ENCODE measurements at places on chromosomes 5 and 9. TPM values are rescaled to one million over a fixed set of nuclear protein-coding genes. Genes with fewer than 3 reads are reported as not detected.

DNA sequence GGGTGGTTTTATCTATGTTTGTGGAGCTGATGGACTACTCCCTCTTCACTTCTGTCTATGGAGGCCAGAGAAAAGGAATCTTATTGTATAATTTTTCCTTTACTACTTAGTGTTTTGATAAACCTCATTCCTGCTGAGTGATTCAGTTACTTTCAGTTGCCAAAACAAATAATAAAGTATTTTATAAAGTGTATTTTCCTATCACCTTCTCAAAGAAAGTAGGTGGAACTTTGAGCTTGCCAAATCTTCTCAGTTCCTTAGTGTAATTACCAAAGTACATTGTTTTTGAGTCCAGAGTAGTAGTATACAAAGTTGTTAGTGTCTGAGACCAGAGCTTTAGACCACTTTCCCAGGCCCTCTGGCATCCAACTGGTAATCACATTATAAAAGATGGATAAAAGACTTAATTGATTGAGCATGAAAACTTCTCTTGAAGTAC is 13.5 kb downstream of the RABGAP1 start:
- no peaks in the 10 kb centered on the region for H3K4me1 ChIP-seq
- H3K36me3 ChIP-seq: peaks cover 2% of the 10 kb centered on the region
- DNase-seq: no peak
- H3K27ac ChIP-seq: no peak overlapping the region
- H3K27me3 ChIP-seq: no peaks in the 10 kb centered on the region

GRCh38 chr5:78726571-78726970 is 78.0 kb upstream of the LHFPL2 start:
- DNase-seq: no peak
- peak overlapping the region; percentile 30 for H3K27ac ChIP-seq
- H3K36me3 ChIP-seq: no peaks in the 10 kb centered on the region
- no peak overlapping the region for H3K4me3 ChIP-seq

DNA sequence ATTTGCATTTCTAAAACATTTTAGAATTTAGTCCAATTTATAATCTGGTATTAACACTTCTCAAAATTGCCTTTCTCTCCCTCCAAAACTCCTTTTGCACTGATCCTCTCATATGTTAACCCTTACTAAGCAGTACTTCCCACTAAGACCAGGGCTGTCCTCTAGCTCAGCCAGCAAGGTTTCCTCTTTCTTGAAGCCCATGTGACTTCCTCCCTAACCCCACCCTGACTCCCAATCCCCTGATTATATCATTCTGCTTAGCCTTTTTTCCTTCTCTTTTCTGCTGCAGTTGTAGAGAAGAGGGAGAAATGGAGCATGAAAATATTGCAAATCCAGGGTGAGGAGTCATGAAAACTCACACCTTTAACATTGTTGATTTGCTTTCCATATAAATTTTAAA is 241.7 kb downstream of the MCTP1 start:
- H3K4me1 ChIP-seq: no peaks in the 10 kb centered on the region
- H3K27me3 ChIP-seq: no peaks in the 10 kb centered on the region
- no peaks in the 10 kb centered on the region for H3K36me3 ChIP-seq
- H3K4me3 ChIP-seq: no peak overlapping the region

DNA sequence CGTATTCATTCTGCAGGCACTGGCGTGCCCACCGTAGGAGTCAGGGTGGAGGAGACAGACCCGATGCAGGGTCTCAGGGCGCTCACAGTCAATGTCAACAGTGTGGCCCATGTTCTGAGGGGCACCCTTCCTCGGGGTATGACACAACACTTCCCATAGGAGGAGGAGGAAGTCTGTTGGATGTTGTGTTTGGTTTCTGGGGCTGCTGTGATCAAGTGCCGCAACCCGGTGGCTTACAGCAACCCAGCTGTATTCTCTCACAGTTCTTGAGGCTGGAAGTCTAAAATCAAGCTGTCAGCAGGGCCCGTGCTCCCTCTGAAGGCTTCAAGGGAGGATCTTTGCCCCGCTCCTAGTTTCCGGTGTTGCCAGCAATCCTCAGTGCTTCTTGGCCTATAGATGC is 5.6 kb upstream of the HNRNPAB start:
- H3K27me3 ChIP-seq: peaks cover 19% of the 10 kb centered on the region
- H3K36me3 ChIP-seq: no peaks in the 10 kb centered on the region
- H3K27ac ChIP-seq: no peak overlapping the region
- H3K4me1 ChIP-seq: no peaks in the 10 kb centered on the region
- DNase-seq: no peak
- no peak overlapping the region for H3K4me3 ChIP-seq

GRCh38 chr9:27599102-27599869 is 26.0 kb upstream of the C9orf72 start:
- DNase-seq: no peak
- H3K36me3 ChIP-seq: no peaks in the 10 kb centered on the region
- no peak overlapping the region for H3K4me3 ChIP-seq
- no peaks in the 10 kb centered on the region for H3K27me3 ChIP-seq

DNA sequence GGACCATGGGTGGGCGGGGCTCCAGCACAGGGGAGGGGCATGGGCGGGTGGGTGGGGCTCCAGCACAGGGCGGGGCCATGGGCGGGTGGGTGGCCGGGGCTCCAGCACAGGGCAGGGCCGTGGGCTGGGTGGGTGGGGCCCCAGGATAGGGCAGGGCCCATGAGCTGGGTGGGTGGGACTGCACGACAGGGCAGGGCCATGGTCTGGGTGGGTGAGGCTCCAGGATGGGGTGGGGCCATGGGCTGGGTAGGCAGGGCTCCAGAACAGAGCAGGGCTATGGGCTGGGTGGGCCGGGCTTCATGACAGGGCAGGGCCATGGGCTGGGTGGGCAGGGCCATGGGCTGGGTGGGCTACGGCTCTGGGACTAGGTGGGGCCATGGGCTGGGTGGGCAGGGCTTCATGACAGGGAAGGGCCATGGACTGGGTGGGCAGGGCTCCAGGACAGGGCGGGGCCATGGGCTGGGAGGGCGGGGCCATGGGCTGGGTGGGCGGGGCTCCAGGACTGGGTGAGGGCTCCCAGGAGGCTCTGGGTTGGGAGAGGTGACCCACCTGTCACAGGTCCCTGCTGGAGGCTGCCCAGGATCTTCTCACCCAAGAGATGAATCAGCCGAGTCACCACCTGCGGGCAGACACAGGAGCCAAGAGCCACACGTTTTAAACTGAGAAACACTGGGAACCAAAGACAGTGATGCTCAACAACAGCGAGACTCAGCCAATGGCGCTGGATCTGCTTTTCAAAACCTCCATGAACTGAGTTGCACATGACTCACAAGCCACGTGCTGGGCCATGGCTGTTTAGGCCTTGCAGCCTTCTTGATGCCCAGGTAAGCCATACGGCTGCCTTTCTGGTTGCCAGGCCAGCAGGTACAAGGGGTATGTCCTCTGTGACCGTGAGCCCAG is 33.6 kb upstream of the NSMF start:
- no peak for DNase-seq
- no peak overlapping the region for H3K4me3 ChIP-seq
- no peaks in the 10 kb centered on the region for H3K4me1 ChIP-seq
- H3K27me3 ChIP-seq: no peaks in the 10 kb centered on the region
- no peak overlapping the region for H3K27ac ChIP-seq

GRCh38 chr9:108903420-108904103 is 30.4 kb downstream of the ELP1 start:
- no peak overlapping the region for H3K4me3 ChIP-seq
- peaks cover 74% of the 10 kb centered on the region for H3K36me3 ChIP-seq
- no peak for DNase-seq
- H3K27me3 ChIP-seq: no peaks in the 10 kb centered on the region
- H3K4me1 ChIP-seq: no peaks in the 10 kb centered on the region

GRCh38 chr5:19865336-19866089 is 122.5 kb downstream of the CDH18 start:
- H3K27ac ChIP-seq: no peak overlapping the region
- no peak overlapping the region for H3K4me3 ChIP-seq
- DNase-seq: no peak
- no peaks in the 10 kb centered on the region for H3K4me1 ChIP-seq
- H3K36me3 ChIP-seq: no peaks in the 10 kb centered on the region

DNA sequence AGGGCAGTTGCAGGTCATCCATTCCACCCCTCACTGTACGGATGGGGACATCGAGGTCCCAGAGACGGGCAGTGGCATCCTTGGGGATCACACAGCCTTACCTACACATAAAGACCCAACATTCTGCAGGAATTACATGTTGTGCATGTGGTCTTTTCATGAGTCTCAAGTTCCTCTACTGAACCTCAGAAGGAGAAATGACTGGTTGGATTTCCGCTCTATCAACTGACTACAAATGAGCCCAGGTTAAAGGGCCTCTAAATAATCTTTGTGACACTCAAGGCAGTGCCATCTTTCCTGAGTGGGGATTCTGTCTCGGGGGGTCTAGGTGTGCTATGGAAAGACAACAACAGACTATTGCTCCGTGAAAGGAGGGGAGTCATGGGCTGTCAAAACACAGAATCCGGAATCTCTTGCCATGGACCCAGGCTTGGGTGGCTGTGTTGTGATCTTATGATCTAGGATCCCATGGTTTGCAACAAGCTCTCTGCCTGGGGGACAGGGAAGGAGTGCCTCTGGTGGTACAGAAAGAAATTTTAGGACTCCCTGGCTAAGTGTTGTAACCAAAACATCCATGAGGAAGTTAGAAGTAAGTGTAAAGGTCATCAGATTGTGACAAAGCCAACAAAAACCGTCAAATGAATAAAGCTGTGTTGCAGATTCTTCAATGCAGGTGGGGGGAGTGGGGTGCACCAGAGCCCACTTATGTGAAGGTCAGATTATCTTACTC is 1.9 kb upstream of the SLC31A2 start:
- no peaks in the 10 kb centered on the region for H3K36me3 ChIP-seq
- no peak overlapping the region for H3K4me3 ChIP-seq
- peaks cover 9% of the 10 kb centered on the region for H3K27me3 ChIP-seq

GRCh38 chr9:13719981-13720676 is 440.6 kb upstream of the MPDZ start:
- H3K27ac ChIP-seq: no peak overlapping the region
- no peaks in the 10 kb centered on the region for H3K4me1 ChIP-seq
- H3K4me3 ChIP-seq: no peak overlapping the region
- DNase-seq: no peak

DNA sequence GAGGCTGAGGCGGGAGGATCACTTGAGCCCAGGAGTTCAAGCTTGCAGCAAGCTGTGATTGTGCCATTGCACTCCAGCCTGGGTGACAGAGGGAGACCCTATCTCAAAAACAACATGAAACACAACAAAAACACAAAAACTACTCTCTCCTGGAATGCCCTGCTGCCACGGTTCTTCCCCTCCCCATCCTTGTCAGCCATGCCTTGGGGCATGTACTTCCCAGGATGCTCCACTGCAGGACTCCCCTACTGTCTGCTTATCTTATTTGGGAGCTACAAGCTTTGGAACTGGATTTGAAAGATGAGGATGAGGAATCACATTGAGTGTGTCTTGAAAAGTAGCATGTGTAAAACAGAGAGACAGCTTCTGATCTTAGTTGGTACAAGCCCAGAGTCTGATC is 40.1 kb upstream of the KIAA1958 start:
- no peak overlapping the region for H3K27ac ChIP-seq
- DNase-seq: no peak
- no peaks in the 10 kb centered on the region for H3K4me1 ChIP-seq
- peaks cover 11% of the 10 kb centered on the region for H3K36me3 ChIP-seq

DNA sequence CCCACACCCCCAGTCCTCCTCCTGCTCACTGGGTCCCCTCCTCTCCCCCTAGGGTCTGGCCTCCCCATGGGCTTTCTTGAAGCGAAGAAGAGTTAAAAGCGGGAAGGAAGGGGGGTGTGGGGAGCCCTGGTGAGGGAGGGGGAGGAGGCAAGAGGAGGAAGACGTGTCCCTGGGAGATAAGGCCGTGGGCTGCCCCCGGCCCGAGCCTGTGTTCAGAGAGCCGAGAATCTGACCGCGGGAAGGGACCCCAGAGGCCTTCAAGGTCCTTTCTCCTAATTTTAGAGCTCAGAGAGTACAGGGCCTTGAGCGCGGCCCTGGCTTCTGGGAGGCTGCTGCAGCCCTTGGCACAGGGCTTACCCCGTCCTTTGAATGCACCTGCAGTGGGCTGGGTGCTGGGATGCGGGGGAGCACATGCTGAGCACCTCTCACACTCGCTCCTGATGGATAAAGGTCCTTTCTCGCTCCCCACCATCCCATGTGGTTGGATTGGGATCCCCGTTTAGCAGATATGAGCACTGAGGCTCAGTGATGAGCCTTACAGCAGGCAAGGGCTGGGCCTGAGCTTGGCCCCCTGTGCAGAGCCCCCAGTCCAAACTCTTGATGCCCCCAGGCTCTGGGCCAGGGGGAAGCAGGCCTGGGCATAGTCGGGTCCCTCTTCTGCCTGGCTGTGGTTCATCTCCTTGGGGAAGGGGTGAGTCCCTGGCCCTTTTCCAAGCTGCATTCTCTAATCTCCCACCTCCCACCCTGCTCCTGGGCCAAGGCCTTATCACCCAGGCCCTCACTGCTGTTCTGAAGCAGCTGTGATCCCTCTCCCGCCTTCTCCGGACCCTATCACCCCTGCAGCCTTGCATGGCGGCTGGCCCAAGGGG is 5.9 kb downstream of the GFI1B start:
- DNase-seq: no peak
- no peak overlapping the region for H3K4me3 ChIP-seq
- H3K27ac ChIP-seq: no peak overlapping the region
- H3K27me3 ChIP-seq: peaks cover 2% of the 10 kb centered on the region
- peaks cover 56% of the 10 kb centered on the region for H3K4me1 ChIP-seq
- H3K36me3 ChIP-seq: no peaks in the 10 kb centered on the region

- H3K27me3 ChIP-seq: no peaks in the 10 kb centered on the region
- no peak overlapping the region for H3K27ac ChIP-seq
- H3K4me1 ChIP-seq: no peaks in the 10 kb centered on the region
- no peak overlapping the region for H3K4me3 ChIP-seq
- H3K36me3 ChIP-seq: no peaks in the 10 kb centered on the region
Measured at GRCh38 chr5:108168915-108169314, 213.0 kb downstream of the FBXL17 start.

DNA sequence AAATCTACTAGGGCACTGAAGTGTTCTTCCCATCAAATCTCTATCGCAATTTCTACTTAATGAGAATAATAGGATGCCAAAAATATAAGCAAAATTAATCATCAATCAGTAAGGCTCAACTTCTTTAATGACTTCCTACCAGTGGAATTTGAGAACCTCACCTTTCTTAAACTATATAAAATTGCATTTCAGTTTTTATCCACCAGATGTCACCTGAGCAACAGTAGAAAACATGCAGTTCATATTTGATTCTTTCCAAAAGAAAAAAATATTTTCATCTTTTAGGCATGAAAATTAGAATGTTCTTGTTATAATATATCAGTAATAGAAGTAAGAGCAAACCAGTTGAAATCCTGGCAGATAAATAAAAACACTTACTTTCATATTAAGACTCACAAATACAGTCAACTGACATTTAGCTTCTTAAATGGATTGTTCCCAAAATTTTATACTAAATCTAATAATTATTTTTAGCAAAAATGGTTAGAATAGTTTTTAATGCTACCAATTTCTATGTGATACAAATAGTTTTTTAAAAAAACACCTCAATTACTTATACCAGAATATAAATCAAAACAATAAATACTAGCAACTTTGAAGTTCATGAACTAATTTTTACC is 13.4 kb upstream of the CCDC112 start:
- peaks cover 2% of the 10 kb centered on the region for H3K27me3 ChIP-seq
- H3K27ac ChIP-seq: no peak overlapping the region
- H3K4me1 ChIP-seq: no peaks in the 10 kb centered on the region
- no peak for DNase-seq
- no peak overlapping the region for H3K4me3 ChIP-seq

- H3K36me3 ChIP-seq: peaks cover 4% of the 10 kb centered on the region
- peaks cover 7% of the 10 kb centered on the region for H3K4me1 ChIP-seq
- H3K27ac ChIP-seq: no peak overlapping the region
- H3K27me3 ChIP-seq: no peaks in the 10 kb centered on the region
- H3K4me3 ChIP-seq: no peak overlapping the region
- no peak for DNase-seq
Measured at GRCh38 chr9:111683392-111683791, 22.0 kb downstream of the GNG10 start.

The INSL6 gene
- 0.51 TPM for polyA plus RNA-seq

The ALDH1A1 gene
- polyA plus RNA-seq: 181 TPM

The OBP2B gene
- polyA plus RNA-seq: not detected

The MARCOL gene
- polyA plus RNA-seq: not detected

The PCDHGA12 gene
- polyA plus RNA-seq: 0.81 TPM

Data from large intestine (tissue), 12 donors.